ENCODE measurements at places on chromosomes 7 and 10.

DNA sequence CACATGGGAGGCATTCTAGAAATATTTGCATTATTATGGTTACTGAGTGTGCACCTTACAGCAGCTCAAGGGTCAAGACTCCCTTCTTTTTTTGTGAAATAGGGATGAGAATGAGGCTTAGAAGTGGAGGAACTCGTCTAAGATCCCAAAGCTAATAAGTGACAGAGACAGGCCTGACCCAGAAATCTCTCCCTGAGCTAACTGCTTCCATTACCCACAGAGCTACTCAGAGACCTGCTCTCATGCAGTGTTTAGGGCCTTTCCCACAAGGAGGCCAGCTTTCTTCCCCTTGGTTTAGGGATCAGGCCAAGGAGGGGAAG lies 301.7 kb downstream of the RPS24 start:
- no peak for DNase-seq

DNA sequence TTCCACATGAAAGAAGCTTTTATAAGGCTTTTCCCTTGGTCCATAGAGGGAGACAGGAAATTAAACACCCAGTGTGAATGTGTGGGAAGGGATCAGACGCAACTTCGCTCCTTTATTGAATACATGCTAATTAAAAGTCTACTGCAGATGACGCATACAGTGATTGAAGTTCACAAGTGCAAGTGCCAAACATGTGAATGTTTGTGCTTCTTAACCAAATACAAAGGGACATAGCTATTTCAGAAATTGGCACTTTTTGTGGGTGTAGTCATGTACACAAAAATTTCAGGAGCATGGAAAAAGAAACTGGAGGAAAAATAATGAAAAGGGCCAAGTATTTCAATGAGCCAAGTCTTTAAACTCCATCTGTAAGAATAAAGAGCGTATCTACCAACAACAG lies 283.7 kb downstream of the SKAP2 start:
- DNase-seq, result no peak

- DNase-seq, result no peak
Measured at GRCh38 chr10:132197271-132198067, 10.7 kb downstream of the DPYSL4 start.

GRCh38 chr10:114623661-114624294 lies 34.3 kb downstream of the ABLIM1 start:
- no peak for DNase-seq

DNA sequence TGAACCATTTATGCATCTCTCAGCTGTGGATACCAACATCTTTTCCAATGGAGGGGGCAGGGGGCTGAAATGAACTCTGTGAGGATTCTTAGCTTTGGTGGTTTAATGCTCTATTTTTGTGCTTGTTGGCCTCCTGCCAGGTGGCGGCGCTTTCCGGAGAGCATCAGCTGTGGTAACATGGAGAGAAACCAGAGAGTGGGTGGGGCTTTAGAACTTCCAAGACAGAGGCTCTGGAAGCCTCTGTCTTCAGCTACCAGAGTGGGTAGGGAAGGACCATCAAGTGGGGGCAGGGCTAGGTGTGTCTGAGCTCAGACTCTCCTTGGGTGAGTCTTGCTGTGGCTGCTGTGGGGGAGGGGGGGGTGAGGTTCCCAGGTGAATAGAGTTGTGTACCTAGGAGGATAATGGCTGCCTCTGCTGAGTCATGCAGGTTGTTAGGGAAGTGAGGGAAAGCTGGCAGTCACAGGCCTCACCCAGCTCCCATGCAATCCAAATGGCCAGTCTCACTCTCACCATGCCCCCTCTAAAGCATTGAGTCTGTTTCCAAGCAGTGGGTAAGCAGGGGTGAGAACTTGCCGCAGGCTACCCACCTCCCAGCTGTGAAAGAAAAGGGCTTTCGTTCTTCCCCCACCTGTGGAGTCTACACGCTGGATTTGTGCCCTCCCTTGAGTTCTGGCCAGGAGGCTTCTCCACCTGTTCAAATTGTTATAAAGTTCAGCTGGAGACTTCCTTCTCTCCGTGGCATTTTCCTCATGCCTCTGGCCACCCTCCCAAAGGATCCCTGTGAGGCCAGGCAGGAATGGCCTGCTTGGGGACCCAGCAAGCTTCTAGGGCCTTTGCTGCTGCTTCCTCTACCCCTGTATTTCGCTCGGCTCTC lies 527.0 kb downstream of the NEBL start:
- DNase-seq, result no peak

- DNase-seq, result no peak
Measured at GRCh38 chr7:150471886-150472285, 21.5 kb downstream of the GIMAP8 start.

DNA sequence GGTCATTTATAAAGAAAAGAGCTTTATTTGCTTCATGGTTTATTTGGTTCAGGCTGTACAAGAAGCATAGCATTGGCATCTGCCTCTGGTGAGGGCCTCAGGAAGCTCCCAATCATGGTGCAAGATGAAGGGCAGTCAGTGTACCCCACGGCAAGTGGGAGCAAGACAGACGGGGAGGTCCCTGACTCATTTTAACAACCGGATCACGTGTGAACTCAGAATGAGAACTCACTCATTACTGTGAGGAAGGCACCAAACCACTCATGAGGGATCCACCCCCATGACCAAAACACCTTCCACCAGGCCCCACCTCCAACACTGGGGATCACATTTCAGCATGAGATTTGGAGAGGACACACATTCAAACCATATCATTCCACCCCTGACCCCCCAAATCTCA lies 15.7 kb upstream of the CRYGN start:
- DNase-seq, result no peak

GRCh38 chr10:59387951-59388670 lies 25.8 kb upstream of the FAM13C start:
- no peak for DNase-seq

GRCh38 chr7:110693344-110693743 lies 397.6 kb upstream of the LRRN3 start:
- no peak for DNase-seq

All from GM06990 (cell line).